ENCODE measurements at places on chromosomes 7 and 10.

DNA sequence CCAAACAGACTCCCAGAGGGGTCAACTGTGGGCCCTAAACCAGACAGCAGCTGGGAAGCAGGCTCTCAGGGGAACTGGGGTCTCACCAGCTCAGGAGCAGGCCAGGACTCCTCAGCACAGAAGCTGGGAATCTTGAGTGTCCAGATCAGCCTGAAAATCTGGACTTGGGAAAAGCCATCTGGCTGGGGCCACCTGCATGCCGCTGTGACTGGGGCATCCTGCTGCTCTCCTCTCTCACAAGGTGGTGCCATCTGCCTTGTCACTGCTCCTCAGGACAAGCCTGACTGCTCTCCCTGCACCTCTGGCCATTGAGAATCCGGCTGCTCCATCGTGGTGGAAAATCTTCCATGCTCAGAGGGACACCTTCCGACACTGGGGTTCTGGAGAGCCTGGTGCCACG is 141.4 kb downstream of the PLPP4 start:
- no peak for DNase-seq

DNA sequence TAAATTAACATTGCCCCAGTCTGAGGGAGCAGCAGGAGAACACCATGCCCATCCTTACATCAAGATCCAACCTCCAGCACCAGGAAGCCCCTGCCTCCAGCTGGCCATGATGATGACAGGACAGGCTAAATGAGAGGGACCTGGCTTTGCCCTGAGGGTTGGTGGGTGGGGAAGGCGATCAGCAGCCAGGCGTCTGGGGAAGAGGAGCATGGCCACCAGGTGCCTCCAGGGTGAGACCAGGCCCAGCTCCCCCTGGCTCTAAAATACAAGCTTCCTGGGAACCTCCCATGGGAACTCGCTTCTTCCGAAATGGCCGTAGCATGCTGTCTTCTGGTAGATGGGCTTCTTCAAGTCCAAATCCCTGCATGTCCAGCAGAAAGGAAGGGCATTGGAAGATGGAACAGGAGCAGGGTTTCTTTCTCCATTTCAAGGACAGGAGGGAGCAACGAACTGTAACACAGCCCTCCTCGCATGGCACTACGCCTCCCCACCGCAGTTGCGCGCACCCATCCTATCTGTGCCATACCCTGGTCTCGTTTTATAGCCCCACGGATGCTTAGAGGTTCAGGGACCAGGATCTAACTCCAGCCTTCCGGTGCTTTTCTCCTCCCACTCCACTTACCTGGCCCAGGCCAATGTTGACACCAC is 15.8 kb downstream of the MAT1A start:
- DNase-seq, result no peak

GRCh38 chr10:91140995-91141549 is 79.4 kb upstream of the PCGF5 start:
- DNase-seq, result no peak

DNA sequence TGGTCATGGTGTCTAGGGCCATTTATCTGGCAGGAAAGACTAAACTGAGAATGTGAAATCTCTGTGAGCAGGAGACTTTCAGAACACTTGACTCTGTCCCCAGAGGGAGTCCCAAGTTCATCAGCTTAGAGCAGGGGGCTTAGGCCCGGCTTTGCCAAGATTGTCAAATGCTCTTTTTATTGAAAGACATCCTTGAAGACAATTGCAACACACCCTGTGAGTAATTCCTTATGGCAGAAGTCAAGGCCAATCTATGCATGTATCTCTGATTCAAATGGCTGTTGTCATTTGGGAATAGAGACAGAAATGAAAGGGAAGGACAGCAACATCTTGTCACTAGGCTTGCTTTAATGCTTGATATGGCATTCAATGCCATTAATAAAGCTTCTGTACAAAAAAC is 33.7 kb downstream of the BAMBI start:
- no peak for DNase-seq

- no peak for DNase-seq
Measured at GRCh38 chr10:123284022-123284421, 129.8 kb downstream of the BUB3 start.

GRCh38 chr10:95467162-95467599 is 94.0 kb downstream of the SORBS1 start:
- no peak for DNase-seq

- no peak for DNase-seq
Measured at GRCh38 chr10:78752708-78753107, 316.1 kb upstream of the ZMIZ1 start.

DNA sequence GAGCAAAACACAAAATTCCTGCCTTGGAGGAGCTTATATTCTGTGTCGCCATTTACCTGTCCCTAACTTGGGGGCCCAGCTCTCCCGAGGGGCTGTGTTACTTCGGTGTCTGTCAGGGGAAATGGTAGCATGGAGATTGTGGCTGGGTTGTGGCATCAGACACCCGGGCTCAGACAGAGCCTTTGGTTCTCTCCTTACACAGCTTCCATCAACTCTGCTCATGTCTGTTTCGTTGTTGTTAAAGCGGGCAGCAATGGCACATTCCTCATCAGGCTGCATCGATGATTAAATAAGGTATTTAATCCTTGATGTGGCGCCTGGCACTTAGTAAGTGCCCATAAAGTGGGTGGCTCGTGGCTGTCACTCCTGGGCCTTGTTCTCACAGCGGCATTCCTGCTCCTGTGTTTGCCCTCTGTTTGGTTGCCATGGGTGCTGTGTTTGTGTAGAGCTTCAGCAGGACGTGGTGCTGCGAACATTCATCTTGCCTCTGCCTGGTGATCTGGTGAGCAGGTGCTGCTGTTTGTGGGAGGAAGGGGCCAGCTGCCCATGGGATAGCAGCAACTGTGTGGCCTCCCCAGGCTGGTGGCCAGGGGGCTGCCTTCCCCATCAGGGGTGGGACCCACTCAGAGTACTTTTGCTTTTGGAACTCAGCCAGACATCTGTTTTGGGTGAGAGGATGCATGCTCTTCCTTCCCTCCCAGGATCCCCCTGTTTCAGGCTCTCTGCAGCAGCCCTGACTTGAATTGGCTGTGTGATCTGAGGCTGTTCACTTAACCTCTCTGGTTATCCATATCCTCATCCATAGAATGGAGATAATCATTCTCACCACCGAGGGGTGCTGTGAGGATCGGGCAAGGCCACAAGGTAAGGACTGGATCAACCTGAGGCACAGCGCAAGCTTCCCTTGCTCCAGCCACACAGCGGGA is 207.2 kb upstream of the SVIL start:
- no peak for DNase-seq

DNA sequence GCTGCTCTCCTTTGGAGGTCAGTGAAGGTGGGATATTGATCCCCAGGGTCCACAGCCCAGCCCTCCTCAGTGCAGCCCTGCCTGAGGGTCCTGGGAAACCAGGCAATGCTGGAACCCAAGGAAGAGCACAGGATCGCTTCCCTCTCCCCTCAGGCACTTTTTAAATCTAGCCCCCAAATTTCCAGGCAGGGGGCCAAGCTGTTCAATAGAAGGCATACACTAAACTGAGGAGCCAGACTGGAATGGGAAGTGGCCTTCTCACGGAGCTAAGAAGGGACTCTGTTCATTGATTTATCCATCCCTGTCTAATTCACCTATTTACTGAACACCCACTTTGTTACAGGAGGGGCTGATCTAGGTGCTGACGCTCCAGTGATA is 60.3 kb downstream of the GLI3 start:
- DNase-seq, result no peak

DNA sequence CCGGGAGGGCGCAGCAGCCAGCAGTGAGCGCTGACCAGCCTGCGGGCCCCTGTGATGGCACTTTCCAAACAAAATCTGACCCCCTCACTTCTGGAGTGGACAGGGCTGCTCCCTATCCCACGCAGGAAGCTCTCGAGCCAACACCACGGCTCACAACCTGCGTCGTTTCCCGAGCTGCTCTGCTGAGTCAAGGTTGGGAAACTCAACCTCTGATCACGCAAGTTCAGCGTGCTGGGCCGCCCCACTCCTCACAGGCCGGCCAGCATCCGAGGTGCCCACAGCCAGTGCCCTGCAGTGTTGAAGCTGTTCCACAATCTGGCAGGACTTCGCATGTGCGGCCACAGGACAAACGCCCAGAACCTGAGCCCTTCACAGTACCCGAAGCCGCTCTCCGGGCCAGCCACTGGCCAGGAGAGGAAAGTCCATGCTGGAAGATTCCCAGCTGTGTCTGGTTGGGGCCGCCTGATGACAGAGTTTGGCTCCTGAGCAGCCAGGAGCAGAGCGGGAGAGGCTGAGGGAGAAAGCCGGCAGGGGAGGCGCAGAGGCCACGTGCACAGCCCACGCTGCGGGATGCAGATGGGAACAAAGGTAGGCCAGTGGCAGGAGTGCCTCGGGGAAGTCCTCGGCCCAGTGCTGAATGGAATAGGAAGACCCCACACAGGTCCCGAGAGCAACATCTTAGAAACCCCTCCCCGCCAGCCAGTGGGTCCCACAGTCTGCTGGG is 263.3 kb upstream of the TCERG1L start:
- DNase-seq, result no peak

GRCh38 chr10:26743841-26744240 is 46.3 kb downstream of the PDSS1 start:
- DNase-seq, result no peak

DNA sequence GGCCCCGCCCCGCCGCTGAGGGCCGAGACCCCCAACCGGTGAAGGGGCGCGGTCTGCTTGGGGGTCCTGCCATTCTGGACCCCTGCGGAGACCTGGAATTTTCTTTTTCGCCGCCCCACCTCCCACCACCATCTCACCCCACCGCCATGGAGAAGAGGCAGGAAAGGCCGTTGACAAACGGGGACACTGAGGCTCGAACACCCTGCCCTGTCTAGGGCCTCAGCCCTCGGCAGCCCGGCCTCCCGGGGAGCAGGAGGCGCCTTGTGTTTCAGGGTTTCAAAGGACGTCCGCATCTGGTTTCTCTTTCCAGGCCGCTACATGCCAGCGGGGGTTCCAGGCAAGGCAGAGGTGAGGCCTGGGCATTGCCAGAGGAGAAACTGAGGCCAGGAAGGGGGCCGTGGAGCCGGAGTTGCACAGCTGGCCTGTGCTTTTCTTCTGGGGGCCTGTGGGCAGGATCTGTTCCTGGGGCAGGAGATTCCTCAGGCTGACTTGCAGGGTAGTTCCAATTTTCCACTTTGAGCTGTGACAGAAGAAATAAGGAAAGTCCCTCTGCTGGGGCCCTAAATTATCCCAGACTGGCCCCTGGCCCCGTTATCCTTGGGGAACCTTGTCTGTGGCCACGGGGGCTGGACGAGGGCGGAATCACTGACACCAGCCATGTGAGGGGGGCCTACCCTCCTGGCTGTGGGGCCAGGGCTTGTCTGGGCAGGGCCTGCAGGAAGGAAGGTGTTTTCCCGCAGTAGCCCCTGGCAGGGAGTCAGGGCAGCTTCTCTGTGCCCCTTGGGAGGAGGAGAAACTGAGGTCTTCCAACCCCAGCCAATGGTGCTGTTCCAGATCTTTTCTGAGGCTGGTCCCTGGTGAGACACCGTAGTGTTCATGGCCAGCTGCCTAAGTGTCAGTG is 900 bp upstream of the MICALL2 start:
- no peak for DNase-seq

GRCh38 chr10:132270256-132270655 is 37.5 kb downstream of the STK32C start:
- DNase-seq, result no peak

GRCh38 chr10:35335133-35336083 is 901 bp upstream of the CCNY start:
- no peak for DNase-seq

DNA sequence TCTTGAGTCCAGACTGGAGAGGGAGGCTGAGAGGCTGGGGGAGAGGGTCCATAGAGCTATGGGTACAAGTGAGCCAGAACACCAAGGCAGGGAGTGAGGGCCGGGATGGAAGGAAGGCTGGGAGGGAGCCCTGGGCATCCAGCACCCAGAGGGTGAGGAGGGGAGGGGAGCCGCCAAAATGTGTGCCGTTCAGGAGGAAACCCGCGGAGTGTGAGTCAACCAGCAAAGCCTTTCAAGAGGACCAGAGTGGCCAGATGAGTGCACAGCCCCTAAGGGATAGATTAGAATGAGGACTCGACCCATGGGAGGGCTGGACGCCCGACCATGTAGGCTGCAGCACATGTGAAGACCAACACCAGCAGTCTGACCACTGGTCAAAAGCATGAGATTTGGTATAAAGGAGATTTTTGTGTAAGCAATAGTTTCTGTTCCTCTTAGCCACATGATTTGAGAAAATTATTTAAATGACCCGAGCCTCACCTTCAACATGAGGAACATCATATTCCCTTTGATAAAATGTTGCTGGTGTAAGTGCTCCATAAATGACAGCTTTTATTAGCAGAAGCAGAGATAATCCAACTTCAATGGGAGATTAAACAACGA is 179.7 kb upstream of the GRB10 start:
- no peak for DNase-seq

DNA sequence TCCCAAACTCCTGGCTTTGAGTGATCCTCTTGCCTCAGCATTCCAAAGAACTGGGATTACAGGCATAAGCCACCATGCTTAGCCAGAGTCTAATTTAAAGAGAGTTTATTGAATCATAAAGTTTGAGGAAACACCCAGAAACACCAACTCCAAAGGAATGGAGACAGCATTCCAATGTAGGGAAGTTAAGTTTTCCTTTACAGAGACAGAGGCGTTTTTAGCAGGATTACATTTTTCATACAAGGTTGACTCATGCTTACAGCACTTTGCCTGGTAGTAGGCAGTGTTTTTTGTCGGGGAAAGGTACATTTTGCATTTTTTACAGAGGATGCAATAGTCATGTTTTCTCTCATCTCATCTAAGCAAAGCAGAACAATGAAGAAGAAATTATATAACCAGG is 18.9 kb upstream of the OPN4 start:
- no peak for DNase-seq

- no peak for DNase-seq
Measured at GRCh38 chr7:141156407-141156806, 82.5 kb downstream of the TMEM178B start.

DNA sequence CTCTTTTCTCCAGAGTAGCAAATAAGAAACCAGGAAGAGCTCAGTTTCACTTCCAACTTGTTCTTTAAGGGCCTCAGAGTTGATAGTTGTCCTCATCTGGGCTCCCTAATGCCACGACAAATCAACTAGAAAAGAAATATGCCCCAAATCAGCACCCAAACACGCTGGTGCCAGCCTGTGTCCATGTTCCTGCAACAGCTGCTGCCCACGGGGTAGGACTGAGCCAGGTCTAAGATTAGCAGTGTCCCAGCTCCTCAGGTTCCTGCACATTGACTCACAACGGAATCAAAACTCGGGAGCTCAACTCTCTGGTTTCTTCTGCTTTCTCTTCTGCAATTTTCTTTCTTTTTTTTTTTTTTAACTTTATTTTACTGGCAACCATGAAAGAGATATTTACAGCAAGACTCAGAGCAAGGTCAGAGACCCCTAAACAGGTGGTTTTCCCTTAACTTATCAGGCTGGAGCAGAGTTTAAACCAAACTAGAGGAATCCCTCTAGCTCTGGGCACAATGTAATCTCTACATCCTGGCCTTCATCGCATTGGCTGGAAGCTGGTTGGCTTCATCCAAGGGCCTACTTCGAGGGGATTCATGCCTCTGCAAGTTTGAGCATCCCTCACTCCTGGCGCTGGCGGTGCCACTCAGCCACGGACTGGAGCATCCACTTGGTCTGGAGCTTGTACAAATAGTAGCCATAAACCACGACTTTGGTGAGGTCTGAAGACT is 126.1 kb downstream of the PFKFB3 start:
- no peak for DNase-seq

- no peak for DNase-seq
Measured at GRCh38 chr7:8201846-8202441, 60.0 kb downstream of the ICA1 start.
